ENCODE measurements at places on chromosomes 7 and 10.

GRCh38 chr7:131210618-131211017, 117.1 kb upstream of the MKLN1 start:
- DNase-seq, result no peak

DNA sequence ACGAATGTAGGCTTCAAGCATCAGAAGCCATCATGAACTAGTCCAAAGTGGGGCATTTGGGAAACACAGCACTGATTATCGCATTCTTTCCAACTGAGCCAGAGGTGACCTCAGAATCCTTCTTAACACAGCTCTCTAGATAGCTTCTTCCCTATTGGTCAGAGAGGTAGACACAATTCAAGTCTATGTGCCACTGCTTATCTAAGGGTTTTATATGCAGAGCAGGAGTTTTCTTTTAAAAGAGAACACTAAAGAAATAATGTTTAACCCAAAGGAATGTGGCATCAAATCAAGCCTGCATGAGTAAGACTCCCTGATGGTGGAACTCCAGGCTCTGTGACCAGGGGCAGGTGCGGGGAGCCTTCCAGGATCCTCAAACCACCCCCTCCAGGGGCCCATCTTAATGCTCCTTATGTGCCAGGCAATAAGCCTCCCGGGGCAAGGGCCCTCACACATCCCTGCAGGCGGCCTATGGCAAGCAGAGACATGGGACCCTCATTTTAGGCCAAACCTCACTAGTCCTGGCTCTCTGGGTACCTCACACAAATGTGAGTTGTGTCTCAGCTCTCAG, 13.8 kb downstream of the HSPA12A start:
- no peak for DNase-seq

DNA sequence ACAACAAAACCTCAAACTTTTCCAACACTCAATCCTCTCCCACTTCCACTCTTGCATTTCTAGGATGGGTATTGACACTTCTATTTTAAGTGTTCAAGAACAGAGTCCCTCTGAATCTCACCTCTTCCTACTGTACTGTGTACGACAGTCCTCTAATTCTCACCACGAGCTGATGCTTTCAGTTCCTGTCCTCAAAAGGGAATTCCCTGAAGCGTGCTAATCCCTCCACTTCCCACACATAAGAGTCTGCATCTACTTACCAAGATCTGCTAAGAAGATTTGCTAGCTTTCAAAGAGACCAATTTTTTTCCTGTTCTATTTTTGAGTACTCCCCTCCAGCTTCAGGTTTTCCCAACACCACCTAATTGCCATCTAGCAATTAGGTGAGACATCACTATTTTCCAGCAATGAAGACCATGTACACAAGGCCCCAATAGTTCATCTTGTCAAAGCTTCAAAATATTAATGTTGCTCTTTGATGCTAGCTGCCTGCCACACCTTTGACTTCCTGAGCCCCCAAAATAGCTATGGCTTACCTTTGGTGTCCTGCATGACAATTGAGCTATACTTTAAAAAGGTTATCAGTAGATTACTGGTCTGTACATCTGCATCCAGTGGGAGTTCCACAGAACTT, 54.4 kb downstream of the ARMH3 start:
- no peak for DNase-seq

DNA sequence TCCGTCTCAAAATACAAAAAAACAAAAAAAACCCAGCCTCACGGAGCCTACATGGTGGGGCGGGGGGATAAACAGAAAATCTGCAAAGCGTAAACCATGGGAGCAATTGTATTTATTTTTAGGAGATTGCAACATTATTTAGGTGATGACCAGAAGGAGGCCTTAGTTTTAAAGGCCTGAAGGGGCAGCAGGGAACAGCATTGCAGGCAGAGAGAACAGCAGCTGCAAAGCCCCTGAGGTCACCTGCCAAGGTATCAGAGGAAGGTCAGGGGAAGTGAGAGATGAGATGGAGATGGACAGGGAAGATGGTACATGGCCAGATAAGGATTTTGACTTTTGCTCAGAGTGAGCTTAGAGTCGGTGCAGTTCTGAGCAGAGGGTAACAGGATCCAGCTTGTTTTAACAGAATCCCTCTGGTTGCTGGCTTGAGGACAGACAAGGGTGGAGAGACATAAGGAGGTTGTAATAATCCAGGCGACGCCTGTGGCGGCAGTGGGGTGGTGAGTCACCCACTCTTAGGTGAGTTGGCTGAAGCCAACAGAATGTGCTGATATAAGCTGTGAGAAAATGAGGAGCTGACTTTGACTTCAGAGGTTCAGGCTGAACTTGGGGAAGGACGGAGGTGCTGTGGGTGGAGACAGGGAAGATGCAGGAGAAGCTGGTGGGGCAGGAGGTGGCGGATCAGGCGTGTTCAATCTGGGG, 82.3 kb upstream of the GTF2I start:
- DNase-seq, result no peak

- no peak for DNase-seq
Measured at GRCh38 chr7:151336027-151336708, 5.4 kb upstream of the NUB1 start.

DNA sequence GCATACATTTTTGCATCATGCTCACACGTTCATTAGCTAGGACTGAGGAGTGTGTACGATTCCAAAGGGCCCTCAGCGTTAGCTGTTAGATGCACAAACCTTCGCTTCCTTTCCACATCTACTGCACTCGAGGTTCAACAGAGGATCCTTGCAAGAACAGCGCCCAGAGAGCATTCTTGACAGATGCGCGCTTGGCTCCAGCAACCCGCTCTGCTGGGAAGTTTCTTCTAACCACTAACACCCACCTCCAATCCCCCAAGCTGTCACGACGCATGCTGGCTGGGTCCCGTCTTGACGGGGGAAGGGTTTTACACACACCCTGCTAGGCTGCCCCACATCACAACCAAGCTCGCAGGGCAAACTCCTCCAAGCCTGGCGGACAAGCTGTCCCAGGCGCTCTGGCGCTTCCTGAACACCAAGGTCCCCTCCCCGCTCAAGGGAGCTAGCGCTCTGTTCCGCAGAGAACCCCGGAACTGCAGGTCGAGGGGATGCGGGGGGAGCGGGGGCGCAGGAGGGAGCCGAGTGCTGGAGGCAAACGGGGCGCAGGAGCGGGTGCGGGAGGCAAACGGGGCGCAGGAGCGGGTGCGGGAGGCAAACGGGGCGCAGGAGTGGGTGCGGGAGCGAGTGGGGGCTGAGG, 653 bp upstream of the ADRB1 start:
- DNase-seq, result peak; percentile 77

DNA sequence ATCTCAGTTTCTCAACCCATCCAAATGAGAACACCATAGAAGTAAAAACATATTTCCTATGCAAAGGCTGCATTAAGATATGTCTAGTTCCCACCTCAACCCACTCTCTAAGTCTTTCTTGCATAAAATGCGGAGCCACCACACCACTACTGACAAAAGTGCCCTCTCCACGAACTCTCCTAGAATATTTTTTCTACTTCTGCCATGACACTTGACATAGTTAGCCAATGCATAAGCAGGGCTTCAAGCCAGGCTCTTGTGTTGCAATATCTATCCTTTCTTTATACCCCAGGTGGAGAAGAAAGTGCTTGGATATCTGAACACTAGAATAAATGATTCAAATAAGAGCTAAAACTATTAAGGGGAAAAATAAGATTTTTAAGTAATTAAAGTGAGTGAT, 465.2 kb downstream of the NRG3 start:
- no peak for DNase-seq

GRCh38 chr10:86229811-86230556, 136.6 kb downstream of the GRID1 start:
- no peak for DNase-seq

DNA sequence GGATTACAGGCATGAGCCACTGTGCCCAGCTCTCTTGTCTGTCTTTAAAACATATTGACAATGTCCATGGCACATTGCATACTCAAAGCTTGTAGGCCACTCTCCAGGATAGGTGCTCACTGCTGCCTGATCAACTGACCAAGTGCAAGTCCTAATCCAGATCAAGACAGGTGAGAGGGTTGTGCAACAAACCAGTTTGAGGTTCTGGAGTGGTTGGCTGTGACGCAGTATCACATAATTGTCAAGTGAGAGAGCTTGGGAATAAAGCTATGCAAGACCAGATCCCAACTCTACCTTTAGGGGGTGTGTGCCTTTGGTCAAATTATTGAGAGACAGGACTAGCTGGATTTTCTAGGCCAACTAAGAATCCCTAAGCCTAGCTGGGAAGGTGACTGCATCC, 43.0 kb upstream of the OPN4 start:
- DNase-seq, result no peak

DNA sequence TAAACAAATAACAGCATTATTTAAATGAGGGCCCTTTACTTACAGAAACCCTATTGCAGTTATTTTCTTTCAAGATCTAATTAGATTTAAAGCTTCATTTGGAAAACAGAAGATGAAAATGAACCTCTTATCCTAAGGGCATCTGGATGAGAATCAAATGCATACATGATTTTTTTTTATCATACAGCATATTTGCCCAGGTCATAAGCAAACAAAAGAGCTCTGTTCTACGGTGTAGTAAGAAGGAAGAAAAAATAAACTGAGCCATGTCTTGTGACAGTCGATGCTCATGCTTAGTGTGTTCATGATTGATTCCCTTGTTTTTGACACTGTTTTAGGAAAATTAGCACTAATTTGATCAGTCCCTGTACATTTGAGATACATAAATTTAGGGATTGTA, 202.6 kb upstream of the RNF32 start:
- no peak for DNase-seq

DNA sequence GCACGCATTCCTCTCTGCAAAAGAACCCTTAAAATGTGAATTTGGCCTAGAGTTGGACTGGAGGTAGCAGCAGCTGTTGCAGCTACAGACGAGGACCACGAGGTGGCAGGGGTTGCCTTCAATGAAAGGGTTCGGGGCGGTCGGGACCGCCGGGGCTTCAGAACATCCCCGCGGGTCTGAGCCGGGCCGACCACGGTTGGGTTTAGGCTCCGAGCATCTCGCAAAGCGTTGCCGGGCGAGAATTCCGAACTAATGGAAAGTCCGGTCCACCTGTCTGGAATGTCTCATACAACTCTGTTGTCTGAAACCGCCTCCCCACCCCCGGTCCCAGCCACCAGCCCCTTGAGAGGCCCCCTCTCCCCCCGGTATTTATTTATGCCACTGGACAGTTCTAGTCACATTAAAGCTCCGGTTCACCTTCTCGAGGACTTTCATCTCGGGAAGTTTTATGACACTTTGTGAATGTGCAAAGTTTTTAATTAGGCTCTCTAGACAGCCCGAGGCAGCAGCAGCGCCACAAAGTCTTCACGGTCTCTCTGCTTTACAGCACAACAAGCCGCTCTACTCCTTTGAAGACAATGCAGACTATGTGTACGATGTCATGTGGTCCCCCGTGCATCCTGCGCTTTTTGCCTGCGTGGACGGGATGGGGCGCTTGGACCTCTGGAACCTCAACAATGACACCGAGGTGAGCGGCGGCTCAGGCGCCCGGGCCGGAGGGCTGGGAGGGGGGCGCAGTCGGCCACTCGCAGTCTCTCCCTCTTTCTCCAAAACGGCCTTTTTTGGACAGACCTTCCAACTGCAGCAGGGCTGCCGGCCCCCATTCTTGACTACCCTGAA, 246.2 kb downstream of the SLC25A13 start:
- peak; percentile 38 for DNase-seq

DNA sequence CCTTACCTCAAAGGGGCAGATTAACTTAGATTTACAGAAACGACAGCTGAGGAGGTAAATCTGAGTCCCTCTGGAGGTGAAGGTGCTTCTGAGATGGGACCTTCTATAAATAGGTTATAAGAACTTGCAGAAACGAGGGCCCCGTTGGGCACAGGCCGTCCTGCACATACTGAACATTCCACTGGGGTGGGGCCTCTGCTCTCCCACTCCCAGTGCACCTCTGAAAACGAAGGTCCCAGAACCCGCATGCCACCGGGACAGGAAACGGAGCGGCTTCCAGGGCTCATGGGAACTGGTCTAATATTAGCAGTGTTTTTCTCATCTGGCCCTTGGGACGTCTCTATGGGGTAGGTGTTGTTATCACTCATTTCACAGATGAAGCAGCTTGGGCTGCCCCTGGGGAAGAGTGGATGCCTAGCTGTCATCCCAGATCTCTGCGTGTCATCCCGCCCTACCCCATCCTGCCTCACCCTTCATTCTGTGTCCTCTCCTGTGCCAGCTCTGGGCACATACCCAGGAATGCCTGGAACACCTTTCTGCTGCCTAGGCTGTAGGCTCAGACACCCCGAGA, 19.6 kb downstream of the C10orf62 start:
- no peak for DNase-seq

GRCh38 chr7:123183431-123183830, 16.3 kb downstream of the SLC13A1 start:
- DNase-seq, result no peak

DNA sequence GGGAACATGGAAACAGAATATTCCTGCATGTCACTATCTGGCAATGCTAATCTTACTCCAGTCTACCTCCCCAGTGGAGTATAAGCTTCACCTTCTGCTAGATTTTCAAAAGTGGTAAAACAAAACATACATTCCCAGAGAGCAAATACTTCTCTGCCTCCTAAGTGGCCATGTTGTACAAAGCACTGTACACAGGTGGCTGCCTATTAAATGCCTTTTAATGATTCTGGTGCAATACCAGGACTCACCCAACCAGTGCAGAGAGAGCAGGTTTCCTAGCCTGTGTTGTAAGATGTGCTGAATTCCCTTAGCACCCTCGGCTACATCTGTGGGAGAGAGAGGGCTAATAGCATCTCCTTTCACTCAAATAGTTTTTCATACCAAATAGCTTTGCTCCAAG, 684.3 kb upstream of the NRP1 start:
- no peak for DNase-seq

DNA sequence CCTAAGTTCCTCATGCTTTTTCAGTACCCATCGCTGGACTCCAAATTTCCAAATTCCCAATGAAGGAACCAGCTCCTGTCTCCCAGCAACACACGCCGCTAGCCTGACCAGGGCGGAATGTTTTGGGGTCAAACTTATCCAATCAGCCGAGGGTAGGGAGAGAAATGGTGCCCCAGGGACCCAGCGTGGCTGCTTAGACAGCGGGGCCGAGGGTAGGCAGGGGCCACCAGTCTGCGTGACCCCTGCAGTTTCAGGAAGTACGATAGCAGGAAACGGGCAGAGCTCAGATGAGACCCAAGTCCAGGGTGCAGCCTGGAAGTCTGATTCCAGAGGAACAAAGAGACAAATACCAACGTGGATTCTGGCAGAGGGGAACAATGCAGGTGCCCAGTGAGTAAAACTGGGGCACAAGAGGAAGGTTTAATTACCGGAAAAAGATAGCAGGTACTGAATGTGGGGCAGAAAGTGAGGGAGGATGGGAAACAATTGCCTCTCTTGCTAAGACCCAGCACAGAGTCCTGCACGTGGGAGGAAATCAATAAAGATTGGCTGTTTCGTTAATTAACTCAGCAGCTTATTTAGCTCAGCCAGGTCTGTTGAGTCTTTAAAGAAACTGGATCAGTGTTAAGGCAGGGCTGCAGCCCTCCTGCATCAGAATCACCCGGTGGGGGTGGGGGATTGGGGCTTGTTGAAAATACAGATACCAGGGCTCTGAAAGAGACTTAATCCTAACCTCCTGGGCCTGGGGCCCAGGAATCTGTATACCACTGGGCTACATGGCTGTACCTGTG, 50.4 kb upstream of the NFE2L3 start:
- no peak for DNase-seq
